ENCODE measurements at places on chromosomes 5 and 9.

- no peak for DNase-seq
Measured at GRCh38 chr5:3102531-3102930, 351.1 kb upstream of the IRX2 start.

GRCh38 chr5:89168766-89169165 lies 285.8 kb upstream of the MEF2C start:
- DNase-seq, result no peak

DNA sequence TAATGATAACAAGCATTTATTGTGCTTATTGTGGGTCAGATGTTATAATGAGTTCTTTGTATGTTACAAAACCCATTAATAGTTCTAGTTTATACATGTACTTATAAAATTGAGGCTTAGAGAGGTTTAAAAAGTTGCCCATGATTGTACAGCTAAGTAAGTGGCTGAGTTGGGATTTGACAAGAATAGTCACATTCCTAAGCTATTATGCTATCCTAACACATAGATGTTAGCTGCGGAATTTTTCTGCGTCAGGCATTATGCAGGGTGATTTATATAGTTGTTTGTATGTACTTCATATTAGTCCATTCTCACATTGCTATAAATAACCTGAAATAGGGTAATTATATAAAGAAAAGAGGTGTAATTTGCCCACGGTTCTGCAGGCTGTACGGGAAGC lies 12.5 kb downstream of the COMMD10 start:
- DNase-seq, result no peak

GRCh38 chr9:91082731-91083130 lies 279.0 kb downstream of the AUH start:
- no peak for DNase-seq

- DNase-seq, result peak; percentile 31
Measured at GRCh38 chr5:28468166-28468565, 1429.8 kb upstream of the CDH9 start.

- no peak for DNase-seq
Measured at GRCh38 chr5:80925931-80926330, 34.2 kb upstream of the RASGRF2 start.

GRCh38 chr9:125763394-125763801 lies 16.2 kb downstream of the PBX3 start:
- DNase-seq, result no peak

GRCh38 chr5:138111937-138112336 lies 27.3 kb downstream of the NME5 start:
- DNase-seq, result no peak

GRCh38 chr5:138635708-138636107 lies 60.5 kb upstream of the HSPA9 start:
- no peak for DNase-seq

GRCh38 chr9:99109522-99109921 lies 4.6 kb downstream of the TGFBR1 start:
- no peak for DNase-seq

GRCh38 chr9:74528207-74528606 lies 31.1 kb downstream of the RORB start:
- no peak for DNase-seq

DNA sequence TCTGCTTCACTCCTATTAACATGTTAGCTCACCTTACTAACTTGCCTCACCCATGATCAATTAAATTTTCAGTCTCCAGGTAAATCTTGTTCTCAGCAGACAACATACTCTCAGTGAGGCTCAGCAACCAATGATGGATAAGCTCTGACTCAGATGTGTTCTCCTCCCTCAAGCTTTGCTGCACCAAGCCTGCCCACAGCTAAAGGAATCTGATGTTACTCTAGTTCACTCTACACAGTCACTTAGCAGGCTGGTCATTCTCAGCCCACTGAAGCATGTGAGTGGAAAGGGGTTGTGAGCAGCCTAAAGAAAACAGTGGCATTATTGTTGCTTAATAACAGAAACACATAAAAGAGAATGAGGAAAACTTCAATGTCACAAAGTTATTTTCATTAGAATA lies 37.3 kb upstream of the CTNND2 start:
- no peak for DNase-seq

- DNase-seq, result peak; percentile 53
Measured at GRCh38 chr5:123545506-123545905, 33.5 kb downstream of the CSNK1G3 start.

- DNase-seq, result no peak
Measured at GRCh38 chr5:75006865-75007822, 45.2 kb downstream of the GCNT4 start.

GRCh38 chr9:36691671-36692070 lies 119.0 kb downstream of the MELK start:
- DNase-seq, result no peak

- DNase-seq, result peak; percentile 28
Measured at GRCh38 chr9:127347831-127348776, 48.9 kb upstream of the SLC2A8 start.

DNA sequence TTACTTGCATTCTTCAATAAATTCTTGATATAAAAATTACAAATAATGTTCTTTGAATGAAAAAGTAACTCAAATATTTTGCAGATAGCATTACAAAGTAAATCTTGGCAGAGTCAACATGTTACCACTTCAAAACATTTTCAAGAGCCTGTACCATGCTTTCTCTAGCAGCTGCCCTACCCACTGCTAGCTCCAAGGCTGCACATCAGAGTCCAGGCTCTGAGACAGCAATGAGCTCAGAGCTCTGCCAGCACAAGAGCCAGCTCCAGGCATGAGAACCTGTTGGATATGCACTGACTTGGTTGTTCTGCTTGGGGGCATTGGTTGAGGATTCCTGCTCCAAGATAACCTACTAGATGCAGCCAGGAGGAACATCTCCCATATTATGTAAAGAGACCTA lies 211.3 kb upstream of the HAPLN1 start:
- DNase-seq, result no peak

DNA sequence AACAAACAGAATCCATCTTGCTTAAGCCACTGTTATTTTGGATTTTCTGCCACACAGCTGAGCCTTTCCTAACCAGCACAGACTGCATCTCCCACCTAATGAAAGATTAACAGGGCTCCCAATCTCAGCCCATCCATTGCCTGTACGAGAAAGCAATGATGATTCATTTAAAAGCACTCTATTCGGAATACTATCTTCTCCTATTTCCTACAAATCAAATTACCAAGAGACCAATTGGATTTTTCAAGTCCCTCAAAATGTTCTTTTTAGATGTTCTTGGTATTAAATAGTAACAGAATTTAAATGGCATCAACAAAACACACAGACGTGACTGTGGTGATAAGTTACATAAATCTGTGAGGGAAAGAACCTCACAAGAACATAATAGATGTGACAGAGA lies 324.1 kb downstream of the AGTPBP1 start:
- DNase-seq, result no peak

DNA sequence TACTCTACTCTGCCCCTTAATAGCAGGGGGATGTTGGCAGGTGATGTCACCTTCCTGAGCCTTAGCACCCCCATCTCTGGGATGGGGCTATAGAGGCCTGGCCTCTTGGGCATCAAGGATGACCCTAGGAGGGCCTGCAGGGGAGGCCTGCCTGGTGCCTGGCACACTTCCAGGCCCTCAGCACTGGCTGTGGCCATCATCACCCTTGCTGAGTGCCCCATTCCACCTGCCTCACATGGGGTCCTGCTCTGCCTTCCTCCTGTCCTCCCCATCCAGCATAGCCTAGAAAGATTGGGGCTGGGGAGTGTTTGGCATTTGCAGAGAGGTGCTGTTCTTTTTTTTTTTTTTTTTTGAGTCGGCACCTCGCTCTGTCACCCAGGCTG lies 17.7 kb upstream of the PHYHD1 start:
- DNase-seq, result no peak

- DNase-seq, result no peak
Measured at GRCh38 chr5:134394932-134395331, 16.7 kb downstream of the CDKN2AIPNL start.

GRCh38 chr5:59326596-59326995 lies 566.9 kb downstream of the PDE4D start:
- DNase-seq, result no peak

DNA sequence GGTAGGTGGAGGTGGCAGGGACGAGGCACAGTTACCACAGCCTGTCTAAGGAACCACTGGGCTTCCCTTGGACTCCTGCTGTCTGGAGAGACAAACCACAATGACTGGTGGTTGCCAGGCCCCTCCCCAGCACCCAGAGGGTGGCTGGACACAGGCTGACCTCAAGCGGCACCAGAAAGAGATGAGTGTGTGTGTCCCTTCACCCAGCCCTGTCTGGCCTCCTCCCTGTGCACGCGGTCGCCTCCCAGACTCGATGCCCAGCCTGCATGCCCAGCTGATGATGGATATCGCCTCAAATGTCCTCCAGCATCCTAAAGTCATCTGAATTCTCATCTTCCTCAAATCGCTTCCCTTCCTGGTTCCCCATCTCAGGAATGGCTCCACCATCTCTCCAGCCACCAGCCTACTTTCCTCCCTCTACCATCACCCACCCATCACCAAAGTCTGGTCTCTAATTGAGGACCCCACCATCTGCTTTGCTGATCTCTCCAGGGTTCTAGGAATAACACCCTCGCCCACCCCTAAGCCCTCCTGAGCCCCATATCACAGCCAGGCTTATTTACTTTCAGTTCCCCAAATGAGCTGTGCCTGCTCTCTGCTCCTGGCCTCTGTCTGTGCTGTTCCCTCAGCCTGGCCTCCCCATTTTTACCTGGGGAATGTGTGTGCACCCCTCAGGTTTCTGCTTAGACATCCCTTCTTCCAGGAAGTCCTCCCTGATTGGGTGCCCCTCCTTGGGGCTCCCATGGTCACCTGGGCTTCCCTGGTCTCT lies 52.5 kb upstream of the GGTA1 start:
- peak; percentile 30 for DNase-seq

DNA sequence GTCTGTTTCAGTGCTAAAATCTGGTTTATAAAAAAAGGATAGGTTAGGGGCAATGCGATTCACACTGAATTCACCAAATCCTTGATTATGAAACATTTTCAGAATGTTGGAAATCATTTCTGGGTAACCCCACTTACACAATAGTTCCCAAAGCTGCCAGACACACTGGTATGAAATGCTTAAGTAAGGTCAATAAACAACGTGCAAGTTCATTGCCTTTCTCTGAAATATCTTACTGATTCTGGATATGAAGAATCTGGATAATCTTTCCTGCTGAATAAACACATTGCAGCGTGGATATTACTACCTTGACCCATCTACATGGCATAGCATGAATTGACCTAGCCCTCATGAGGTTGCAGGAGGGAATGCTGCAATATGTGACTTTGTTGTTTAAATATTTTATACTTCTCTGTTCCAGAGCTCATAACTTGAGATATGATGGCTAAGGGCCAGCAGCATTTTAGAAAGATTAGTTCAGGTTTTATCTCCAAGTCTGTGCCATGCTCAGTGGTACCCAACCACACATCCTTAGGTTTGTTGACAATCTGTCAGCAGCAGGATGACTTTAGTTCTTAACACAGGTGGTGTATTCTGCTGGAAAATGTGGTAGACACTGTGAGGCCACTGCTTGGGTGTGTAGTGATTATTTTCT lies 121.0 kb downstream of the NREP start:
- DNase-seq, result no peak

GRCh38 chr9:132238026-132238972 lies 76.4 kb downstream of the NTNG2 start:
- DNase-seq, result no peak

DNA sequence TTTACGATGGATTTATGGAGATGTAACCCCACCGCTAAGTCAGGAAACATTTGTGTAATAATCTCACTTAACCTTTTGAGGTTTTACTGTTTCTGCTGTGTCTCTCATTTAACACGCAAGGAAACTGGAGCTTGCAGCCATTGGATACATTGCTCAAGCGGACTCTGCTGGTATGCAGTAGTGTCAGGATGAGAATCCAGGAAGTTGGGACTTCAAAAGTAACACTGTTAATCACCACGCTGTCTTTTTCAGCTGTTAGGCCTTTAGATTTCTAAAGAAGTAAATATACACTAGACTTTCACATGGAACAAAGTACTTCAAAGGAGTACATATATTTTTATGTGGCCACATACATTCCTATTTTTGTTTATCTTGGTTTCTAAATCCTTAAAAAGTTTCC lies 114.7 kb downstream of the LPAR1 start:
- no peak for DNase-seq

GRCh38 chr5:55387865-55388264 lies 80.1 kb downstream of the MTREX start:
- no peak for DNase-seq

DNA sequence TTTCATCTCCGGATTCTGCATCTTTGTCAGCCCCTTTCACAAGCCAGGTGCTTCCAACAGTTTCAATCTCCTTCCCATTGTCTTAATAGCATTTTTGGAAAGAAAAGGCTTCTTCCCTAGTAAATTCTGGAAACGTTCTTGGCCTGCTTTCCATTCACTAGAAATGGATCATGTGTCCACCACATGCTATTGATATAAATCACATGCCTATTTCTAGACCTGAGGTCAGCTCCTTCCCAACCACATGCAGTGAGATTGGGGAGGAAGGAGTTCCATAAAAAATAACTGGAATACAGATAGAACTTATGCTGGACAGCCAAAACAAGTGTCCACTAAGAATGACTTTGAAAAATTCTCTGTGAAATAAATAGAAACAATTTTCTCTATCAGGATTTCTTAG lies 181.6 kb upstream of the TMEM161B start:
- DNase-seq, result no peak

GRCh38 chr5:39093352-39093751 lies 19.2 kb upstream of the RICTOR start:
- no peak for DNase-seq

GRCh38 chr9:73154271-73154670 lies 2.6 kb downstream of the ANXA1 start:
- DNase-seq, result no peak

DNA sequence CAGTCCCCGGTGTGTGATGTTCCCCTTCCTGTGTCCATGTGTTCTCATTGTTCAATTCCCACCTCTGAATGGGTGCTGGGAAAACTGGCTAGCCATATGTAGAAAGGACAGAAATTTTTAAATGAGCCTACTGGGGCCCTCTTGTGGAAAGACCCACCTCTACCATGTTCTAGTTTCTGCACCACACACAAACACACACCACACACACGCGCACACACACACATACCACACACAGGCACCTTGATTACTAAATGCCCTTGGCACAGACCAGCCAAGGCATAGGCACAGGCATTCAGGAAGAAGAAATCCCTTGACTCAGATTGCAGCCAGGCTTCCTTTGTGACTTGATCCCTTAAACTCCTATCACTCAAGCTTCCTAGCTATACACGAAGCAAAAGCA lies 60.5 kb downstream of the SIL1 start:
- DNase-seq, result peak; percentile 2

DNA sequence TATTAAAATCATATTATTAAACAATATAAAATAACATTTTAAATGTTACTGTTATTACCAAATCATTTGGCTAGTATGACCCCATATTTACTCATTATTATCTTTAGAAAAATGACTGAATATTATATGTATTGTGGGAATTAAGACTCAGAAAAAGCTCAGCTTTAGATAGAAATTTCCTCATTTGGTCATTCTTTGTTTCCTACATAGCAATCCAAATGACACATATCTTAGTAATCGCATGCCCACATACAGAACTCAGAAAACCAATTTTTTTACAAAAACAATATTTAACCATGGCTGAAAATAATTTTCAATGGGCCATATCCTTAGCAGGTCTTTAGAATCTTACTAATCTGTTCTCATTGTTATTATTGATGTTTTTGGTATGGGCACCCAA lies 53.8 kb upstream of the TSLP start:
- DNase-seq, result no peak

Data from OCI-LY7 (cell line).